ENCODE measurements at places on chromosomes 4 and X.

DNA sequence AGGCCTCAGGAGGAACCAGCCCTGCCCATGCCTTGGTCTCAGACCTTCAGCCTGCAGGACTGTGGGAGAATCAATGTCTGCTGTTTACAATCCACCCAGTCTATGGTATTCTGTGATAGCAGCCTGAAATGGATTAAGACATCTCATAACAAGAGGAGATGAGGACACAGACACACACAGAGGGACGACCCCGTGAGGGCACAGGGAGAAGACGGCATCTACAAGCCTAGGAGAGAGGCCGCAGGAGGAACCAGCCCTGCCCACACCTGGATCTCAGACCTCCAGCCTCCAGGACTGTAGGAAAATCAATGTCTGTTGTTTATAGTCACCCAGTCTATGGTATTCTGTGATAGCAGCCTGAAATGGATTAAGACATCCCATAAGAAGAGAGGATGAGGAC, 3.3 kb downstream of the SLC25A6 start:
- DNase-seq, result no peak

- peak; percentile 24 for DNase-seq
Measured at GRCh38 chr4:109985993-109986974, 73.6 kb downstream of the EGF start.

DNA sequence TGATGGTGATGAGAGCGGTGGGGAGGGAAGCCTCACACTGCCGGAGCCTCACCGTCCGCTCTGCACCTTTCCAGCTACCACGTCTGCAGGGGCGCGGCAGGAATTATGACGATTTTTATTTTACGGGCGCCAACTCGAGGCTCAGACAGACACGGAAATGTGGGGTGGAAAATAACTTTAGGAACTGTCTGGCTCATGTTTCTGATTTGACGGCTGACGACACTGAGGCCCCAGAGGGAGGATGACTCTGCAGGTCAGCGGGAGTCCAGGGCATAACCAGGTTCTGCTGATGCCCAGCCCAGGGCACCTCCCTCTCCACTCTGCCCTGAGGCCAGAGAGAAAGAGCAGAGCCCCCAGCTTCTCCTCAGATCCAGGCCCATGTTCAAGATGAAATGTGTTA, 43.9 kb downstream of the C4orf50 start:
- DNase-seq, result no peak

- DNase-seq, result no peak
Measured at GRCh38 chr4:79181190-79181589, 144.7 kb downstream of the NAA11 start.

DNA sequence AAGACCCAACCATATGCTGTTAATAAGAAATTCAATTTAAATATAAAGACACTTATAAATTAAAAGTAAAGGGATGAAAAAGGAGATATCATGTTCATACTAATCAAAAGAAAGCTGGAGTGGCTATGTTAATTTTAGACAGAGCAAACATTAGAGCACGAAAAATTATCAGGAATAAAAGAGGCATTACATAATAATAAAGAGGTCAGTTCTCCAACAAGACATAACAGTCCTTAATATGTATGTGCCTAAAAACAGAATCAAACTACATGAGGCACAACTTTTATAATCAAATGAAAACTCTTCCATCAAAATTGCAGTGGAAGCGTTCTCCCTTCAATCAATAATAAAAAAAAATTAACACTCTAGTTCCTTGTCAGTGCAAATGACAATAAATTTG, 62.6 kb downstream of the ARHGEF6 start:
- no peak for DNase-seq

- no peak for DNase-seq
Measured at GRCh38 chrX:2497961-2498780, 2.6 kb downstream of the DHRSX start.

GRCh38 chr4:183627979-183628588, 30.9 kb downstream of the RWDD4 start:
- no peak for DNase-seq

DNA sequence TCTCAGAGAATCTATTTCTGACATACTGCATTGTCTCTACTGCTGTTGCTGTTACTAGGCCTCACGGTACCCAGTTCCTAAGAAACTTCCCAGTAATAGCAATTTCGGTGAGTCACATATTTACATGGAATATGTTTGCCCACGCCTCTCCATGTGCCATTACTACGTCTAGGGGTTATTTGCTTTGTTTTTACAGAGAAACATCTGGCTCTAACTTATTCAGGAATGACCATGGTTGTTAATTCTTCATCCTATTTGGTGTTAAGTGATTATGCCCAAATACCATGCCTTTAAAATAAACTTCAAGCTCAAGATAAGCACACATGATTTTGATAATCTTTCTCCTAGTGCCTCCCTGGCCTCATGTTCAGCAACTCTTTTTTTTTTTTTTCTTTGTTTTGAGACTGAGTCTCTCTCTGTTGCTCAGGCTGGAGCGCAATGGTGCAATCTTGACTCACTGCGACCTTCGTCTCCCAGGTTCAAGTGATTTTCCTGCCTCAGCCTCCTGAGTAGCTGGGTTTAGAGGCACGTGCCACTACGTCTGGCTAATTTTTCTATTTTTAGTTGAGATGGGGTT, 101.0 kb upstream of the HS3ST1 start:
- no peak for DNase-seq

DNA sequence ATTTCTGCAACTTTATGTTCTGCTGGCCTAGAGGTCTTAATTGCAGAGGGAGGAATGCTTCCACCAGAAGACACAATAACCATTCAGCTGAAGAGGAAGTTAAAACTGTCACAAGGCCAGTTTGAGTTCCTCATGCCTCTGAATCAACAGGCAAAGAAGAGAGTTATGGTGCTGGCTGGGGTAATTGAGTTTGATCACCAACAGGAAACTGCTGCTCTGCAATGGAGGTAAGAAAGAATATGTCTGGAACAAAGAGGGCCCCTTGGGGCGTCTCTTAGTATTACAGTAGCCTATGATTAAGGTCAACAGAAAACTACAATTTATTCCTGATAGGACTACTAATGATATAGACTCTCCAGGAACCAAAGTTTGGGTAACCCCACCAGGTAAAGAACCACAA, 744.0 kb downstream of the FSTL5 start:
- DNase-seq, result peak; percentile 1

- no peak for DNase-seq
Measured at GRCh38 chr4:66609014-66609413, 936.3 kb downstream of the CENPC start.

All from fibroblast of skin of scalp (primary cell).